NCI-H1105 treated with DMSO at 0.1 percent for 48 hours (cell line): ENCODE measurements at places on chromosomes 2 and 18.

DNA sequence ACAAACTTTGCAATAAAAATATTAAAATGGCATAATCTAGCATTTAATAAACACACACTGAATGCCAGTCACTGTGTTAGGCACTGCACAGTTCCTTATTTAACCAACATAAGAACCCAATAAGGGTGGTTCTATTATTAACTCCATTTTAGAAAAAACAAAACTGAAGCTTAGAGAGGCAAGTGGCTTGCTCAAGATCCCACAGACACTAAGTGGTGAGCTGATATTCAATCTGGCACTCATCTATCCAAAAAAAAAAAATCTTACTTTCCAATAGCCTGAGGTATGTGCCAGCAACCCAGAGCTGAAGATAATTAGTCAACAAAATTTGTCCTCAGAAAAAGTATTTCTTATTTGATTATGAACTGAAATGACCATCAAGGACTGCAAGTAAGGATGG is 799 bp downstream of the CYTIP start:
- no peak for DNase-seq

GRCh38 chr2:223723954-223724411 is 113.4 kb downstream of the AP1S3 start:
- DNase-seq = no peak

DNA sequence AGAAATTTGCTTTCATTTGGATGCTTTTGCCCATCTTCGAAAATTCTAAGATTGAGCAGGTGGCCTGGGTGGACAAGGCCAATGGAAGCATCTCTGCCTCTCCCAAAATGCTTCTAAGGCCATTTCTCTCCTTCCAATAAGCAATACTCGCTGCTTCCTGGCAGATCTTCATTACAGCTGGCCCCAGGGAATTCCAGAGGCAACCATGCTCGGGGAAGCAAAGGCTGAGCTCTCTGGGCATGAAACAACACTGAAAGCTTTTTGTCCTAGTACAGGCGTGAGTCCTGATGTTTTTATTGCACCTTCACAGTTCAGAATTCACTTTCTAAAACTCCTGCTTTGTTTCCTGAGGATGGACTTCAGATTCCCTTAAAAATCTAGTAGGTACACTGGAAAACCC is 11.8 kb upstream of the NEDD4L start:
- no peak for DNase-seq

GRCh38 chr2:12032398-12032797 is 286.0 kb downstream of the LPIN1 start:
- no peak for DNase-seq

- DNase-seq = no peak
These were observed 64.6 kb downstream of the TRPM8 start for GRCh38 chr2:233981574-233982420.

GRCh38 chr2:176128982-176129796 is at the start of gene HOXD8:
TSS of gene HOXD8 (plus strand) at chr2:176129705. CDS start at chr2:176130367, 662 bp downstream.
- DNase-seq = no peak

- DNase-seq = no peak
These were observed 51.2 kb downstream of the MBP start for GRCh38 chr18:77081390-77081778.

- no peak for DNase-seq
These were observed 531.2 kb downstream of the NYAP2 start for GRCh38 chr2:225930687-225931086.

DNA sequence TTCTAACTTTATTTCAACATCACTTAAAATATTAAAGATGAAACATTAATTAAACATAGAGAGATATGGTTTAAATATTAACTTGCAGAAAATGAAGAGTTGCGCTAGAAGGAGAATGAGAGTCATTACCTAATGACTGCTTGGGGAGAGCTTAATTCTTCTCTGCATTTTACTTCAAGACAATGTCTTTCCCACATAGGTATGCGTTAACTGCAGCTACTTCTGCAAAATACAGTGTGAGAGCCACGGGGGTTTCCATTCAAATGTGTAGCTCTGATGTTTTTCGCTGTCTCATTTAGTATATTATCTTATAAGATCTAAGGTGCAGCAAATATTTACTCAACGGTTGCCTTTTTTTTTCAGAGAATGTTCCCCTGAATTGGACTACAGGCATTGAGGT is 126.7 kb downstream of the TMX3 start:
- DNase-seq = no peak

- no peak for DNase-seq
These were observed 909.9 kb upstream of the CHAC2 start for GRCh38 chr2:52857722-52858121.

- DNase-seq = peak; percentile 83
These were observed 302.3 kb upstream of the FANCL start for GRCh38 chr2:58543442-58543841.
